Omental fat pad (tissue), 4 donors: ENCODE measurements at places on chromosomes 4 and X. TPM values are rescaled to one million over a fixed set of nuclear protein-coding genes. Genes with fewer than 3 reads are reported as not detected.

DNA sequence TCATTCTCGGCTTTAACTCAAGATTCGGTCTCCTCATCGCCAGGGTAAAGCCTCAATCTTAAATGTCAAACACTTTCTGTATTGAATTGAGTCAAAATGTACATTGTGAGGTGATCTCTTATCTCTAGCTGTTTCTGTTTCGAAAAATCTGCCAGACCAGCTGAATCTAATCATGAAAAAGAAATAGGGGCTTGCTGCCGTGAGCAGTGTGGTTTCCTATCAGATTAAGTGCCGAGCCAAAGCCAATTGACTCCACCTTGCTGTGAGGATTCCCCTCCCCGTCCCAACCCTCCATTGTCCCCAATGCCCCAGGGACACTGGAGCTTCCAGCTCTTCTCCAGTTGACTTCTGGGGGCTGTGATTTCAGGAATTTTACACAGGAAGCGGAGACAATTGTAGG lies 12.5 kb upstream of the CRLF2 start:
- DNase-seq: no peak

- DNase-seq: no peak
Measured at GRCh38 chr4:138751309-138751708, 264.3 kb upstream of the NOCT start.

GRCh38 chr4:77434299-77435092 lies 171.1 kb upstream of the CXCL13 start:
- DNase-seq: no peak

Gene CNKSR2
- total RNA-seq: 9.5 TPM

Gene SPATA4
- total RNA-seq: not detected

Gene RTL5
- total RNA-seq: 4.1 TPM
